Keratinocyte (primary cell): ENCODE measurements at places on chromosomes 1 and 21.

- DNase-seq = no peak
Observed at GRCh38 chr1:116024626-116025025, 48.3 kb downstream of the SLC22A15 start.

GRCh38 chr1:116997636-116998035, 3.9 kb upstream of the CD101 start:
- DNase-seq = no peak

DNA sequence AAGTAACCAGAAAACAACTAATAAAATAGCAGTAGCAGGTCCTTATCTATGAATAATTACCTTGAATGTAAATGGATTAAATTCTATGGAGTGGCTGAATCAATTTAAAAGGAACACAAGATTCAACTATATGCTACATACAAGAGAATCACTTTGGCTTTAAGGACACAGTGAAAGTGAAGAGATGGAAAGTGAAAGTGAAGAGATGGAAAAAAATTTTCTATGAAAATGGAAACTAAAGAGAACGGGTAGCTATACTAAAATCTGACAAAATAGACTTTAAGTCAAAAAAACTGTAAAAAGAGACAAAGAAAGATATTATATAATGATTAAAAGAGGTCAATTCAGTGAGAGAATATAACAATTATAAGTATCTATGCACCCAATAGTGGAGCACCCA, 54.7 kb downstream of the C1orf185 start:
- DNase-seq = no peak

DNA sequence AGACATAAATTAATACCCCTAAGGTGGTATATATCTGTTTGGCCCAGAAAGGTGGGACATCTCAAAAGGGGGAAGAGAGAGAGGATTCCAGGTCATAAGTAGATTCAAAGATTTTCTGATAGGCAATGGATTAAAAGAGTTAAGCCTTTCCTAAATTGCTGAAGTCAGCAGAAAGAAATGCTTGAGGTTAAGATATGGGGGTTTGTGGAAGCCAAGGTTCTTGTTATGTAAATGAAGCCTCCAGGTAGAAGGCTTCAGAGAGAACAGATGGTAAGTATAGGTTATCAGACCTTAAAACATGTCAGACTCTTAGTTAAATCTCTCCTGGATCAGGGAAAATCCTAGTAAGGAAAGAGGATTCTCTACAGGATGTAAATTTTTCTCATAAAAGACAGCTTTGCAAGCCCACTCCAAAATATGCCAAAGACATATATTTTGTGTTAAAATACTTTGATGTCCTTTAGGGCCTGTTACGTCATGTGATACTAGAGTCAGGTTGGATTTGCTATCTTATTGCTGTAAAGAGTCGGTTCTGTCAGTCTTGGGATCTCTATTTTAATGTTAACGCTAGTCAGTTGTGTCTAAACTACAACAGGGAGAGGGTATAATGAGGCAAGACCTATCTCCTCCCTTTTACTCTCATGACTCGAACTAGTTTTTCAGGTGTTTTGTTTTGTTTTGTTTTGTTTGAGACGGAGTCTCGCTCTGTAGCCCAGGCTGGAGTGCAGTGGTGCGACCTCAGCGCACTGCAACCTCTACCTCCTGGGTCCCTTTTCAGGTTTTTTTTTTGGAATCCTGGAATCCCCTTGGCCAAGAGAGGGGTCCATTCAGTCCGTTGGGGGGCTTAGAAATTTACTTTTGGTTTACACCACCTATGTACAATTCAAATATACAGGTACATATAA, 30.6 kb downstream of the RGS2 start:
- DNase-seq = no peak

GRCh38 chr1:164265232-164265631, 293.8 kb upstream of the PBX1 start:
- DNase-seq = no peak

DNA sequence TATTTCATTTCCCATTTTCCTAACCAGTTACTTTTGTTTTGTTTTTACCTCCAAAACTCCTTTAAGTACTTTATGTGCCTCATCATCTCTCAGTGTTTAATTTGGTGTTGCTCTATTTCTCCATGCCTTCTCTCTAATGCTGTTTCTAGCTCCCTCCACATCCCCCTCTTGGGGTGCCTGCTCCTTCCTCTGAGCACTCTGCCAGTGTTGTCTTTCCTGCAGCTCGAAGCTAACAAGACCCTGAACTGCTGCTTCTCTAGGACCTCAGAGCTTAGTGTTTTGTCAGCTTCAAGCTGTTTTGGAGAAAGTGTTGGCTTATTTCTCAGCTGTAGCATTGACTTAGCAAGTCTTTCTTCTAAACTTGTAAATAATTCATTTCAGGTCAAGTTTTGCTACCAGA, 290.6 kb downstream of the DPYD start:
- DNase-seq = no peak

DNA sequence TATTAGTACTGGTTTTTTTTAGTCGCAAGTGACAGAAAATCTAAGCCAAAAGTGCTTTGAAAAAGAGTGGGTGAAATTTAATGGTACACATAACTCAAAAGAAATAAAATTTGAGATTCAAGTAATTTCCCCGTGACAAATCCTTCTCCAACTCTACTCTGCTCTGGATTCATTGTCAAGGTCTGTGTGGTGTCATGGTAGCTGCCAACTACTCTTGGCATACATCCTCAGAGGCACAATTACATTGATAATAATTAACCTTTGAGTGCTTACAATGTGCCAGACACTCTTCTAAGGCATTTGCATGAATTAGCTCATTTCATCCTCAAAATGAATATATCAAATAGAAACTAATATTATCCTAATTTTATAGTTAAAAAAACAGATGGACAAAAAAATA, 1153.9 kb upstream of the NCAM2 start:
- no peak for DNase-seq

DNA sequence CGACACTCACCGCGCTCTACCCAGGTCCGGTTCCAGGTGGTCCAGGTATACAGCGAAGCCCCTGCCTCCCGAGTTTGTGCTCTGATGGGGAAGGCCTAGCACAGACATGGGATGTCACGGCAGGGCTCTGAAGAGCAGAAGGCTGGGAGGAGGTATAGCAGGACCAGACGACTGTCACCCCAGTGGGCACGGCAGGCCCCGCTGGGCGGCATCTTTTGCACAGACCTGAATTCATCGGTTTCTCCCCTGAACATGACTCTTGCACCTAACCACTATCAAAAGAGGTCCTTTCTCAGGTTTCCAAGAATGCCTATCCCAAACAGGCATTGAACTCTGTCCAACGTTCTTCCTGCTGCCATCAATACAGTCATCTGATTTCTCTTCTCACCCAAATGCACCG, 30.6 kb downstream of the ARHGEF16 start:
- no peak for DNase-seq

GRCh38 chr1:156658496-156658895, 16.6 kb downstream of the BCAN start:
- no peak for DNase-seq

- DNase-seq = no peak
Observed at GRCh38 chr1:206963119-206963712, 7.0 kb downstream of the FCAMR start.

DNA sequence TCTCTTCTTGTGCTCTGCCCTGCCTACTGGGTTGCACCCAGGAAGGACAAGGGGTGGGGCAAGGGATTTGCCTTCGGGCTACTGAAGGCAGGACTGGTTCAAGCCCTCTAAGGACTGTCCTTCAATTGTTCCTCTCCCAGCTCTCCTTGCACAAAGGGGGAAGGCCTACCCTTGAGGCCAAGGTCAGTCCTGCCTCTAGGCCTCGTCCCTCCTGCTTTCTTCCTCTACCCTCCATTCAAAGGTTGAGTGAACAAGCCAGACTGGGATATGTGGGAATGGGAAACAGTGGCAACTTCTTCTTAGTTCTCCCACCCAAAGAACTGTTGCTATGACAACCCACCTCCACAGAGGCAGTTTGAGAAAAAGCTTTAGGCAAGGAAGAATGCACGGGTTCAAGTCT, 2.7 kb downstream of the LURAP1 start:
- no peak for DNase-seq

GRCh38 chr1:65955071-65955470, 162.4 kb downstream of the PDE4B start:
- DNase-seq = no peak

- DNase-seq = no peak
Observed at GRCh38 chr1:118185084-118185832, at the start of gene SPAG17. Gene SPAG17 (minus strand): TSS chr1:118185228. CDS start chr1:118185157, 71 bp downstream.

GRCh38 chr1:151005729-151006319, 878 bp downstream of the MINDY1 start:
- no peak for DNase-seq

DNA sequence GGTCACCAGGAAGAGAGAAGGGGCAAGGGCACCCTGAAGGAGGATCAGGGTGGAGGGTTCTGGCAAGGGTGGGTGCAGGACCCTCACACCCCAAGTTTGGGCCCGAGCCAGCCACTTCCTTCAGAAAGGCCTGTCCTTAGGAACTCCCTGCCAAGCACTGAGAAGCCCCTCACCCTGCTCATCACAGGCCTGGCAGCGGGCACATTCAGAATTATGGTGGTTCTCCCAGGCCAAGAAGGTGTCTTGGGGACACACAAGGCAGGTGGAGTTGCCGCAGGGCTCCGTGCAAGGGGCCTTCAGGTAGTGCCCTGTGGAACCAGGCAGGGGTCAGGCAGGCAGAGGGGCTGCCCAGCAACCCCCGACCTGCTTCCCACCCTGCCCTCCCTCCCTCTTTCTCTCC, 1.1 kb downstream of the TNFRSF25 start:
- no peak for DNase-seq

GRCh38 chr1:221878134-221878533, 136.2 kb upstream of the DUSP10 start:
- no peak for DNase-seq

GRCh38 chr1:15332952-15333715, 76.6 kb upstream of the EFHD2 start:
- no peak for DNase-seq

- no peak for DNase-seq
Observed at GRCh38 chr21:14869984-14870852, 194.6 kb downstream of the NRIP1 start.

DNA sequence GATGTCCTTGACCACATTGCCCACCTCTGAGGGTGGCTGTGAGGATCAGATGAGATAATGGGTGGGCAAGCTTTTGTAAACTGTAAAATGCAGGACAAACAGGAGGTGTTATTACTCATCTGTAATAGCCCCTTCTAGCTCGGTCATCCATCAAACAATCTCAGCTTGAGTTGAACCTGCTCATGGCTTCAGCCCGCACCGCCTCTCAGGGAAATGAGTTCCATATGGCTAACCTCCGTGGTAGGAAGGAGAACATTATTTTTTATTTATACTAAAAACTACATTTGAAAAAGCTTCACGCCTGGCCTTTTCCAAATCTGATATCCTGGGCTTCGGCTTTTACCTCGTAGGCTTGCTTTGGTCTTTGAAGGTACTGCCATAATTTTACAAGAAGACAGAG, 116.2 kb upstream of the USP24 start:
- DNase-seq = no peak

GRCh38 chr1:238409191-238409850, 518.6 kb upstream of the ZP4 start:
- DNase-seq = no peak

GRCh38 chr1:25664357-25665199, 48.0 kb downstream of the MAN1C1 start:
- no peak for DNase-seq

GRCh38 chr1:31064718-31065309, 703 bp downstream of the PUM1 start:
- DNase-seq = no peak

- DNase-seq = no peak
Observed at GRCh38 chr1:162757476-162757875, 33.0 kb upstream of the HSD17B7 start.

DNA sequence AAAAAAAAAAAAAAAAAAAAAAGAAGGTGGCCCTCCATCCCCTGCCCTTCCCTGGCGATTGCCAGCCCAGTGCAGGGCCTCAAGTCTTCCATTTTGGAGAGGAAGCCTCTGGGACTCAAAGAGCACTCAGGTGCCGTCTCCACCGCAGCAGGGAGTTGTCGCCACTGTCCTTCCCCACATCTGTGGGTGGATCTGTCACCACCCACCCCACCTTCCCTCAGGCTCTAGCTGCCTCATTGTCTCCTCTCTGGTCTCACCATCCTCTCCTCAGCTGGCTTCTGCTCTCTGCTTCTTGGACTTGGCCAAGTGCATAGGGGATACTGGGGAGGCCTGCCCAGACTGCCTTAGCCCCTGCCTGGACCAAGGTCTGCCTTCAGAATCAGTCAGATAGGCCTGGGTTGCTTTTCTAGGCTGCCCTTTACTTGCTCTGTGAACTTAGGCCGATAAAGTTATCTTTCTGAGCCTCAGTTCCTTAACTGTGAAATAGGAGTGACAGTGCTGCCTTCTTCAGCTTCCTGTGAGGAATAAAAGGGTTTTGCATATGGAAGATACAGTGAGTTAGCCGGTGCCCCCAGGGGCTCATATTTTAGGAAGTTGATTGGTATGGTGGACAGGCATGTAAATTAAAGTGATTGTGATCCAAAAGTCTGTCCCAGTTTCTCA, 15.8 kb downstream of the RCC1 start:
- no peak for DNase-seq

DNA sequence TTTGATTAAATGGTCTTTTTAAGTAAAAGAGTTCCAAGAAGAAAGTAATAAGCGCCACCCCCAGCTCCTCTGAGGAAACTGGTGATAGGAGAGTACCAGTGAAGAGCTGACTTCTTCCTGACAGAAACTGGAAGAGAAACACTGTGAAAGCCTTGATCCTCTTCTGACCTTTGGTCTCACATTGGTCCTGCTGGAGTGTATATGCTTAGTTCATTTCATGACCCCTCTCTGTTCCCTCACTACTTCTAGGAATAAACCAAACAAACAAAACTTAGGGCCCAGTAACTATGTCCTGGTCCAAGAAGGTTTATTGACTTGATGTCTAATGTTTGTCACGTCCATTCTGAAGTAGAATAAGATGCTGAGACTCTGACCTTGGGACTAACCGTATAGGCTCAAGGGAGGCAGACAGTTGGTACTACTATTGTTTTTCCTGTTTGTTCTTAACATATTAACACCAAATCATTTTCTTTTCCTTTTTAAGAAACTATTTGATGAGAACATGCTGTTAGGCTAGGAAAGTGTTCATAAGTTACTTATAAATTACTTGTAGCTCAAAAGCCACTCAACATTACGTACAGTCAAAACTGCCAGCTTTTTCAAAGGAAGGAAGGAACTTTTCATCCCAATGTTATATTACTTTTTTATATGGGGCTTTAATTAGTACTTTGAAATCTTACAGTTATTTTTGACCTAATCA, 57.9 kb downstream of the MIER1 start:
- DNase-seq = no peak

DNA sequence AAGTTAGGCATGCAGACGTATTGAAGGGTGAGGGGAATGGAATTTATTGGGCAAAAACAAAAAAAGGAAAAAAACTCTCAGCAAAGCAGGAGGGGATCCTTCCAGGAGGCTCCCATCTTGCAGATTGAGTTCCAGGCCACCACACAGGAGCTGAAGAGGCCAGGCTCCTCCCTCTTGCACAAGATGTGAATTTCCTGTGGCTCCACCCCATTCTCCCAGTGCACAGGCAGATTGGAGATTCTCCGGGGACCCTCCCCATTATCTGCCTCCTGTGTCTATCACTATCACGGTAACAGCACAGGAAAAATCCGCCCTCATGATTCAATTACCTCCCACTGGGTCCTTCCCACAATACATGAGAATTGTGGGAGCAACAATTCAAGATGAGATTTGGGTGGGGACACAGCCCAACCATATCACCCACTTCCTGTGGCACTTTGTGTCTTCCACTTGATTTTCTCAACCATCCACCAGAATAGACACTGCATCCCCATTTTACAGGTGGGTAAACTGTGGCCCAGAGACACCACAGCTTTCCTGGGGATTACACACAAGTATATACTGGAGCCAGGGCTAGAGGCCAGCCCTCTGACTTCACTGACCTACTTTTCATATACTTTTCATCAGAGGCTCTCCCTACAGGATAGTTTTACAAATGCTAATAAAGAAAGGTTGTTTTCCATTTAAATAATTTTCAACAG, 18.9 kb upstream of the COL6A1 start:
- no peak for DNase-seq
